Stimulated activated CD8-positive, alpha-beta memory T cell treated with anti-CD3 and anti-CD28 coated beads, Interleukin-15, amount 100 ng/mL, for 4 hours (primary cell): ENCODE measurements at places on chromosomes 2 and 18.

- no peak for DNase-seq
These were observed 32.5 kb downstream of the FAM228A start for GRCh38 chr2:24207359-24207758.

- no peak for DNase-seq
These were observed 28.9 kb upstream of the MTX2 start for GRCh38 chr2:176240301-176240700.

- DNase-seq = no peak
These were observed 3.7 kb downstream of the GPR35 start for GRCh38 chr2:240628808-240629618.

GRCh38 chr2:105427485-105427884, 28.6 kb upstream of the FHL2 start:
- DNase-seq = no peak

- no peak for DNase-seq
These were observed 42.1 kb upstream of the ERMN start for GRCh38 chr2:157367704-157368103.

DNA sequence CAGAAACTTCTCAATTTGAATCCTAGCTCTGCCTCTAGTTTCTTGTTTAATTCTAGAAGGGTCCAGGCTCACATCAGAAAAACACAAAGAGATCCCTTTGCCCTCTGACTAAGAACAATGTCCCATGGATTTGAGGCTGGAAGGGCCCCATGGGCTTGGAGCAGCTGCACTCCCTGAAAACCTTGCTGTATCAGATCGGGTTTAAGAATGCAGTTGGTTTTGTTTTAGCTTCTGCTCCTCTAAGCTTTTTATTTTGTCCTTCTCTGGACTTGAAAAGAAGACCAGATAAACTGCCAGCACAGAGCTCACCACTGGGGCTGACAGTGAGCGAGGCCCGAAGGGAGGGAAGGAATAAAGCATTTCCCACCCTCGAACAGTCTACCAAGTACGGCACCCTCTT, 69.2 kb upstream of the WIPF1 start:
- no peak for DNase-seq

DNA sequence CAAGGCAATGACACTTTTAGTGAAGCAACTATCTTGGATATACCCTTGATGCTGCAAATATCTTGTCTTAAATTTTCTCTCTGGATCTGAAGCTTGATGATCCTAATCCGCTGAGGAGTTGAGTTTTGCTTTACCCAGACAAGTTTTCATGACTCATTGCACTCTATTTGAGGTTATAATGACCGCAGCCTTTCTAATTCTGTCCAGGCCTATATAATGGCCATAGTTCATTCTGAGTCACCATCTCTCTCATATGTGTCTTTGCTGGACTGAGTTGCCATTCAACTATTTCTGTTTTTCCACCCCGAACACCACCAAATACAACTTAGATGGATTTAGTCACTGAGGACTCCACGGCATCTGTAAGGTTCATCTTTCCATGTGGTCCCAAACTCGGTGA, 802.1 kb upstream of the FAM98A start:
- DNase-seq = no peak

DNA sequence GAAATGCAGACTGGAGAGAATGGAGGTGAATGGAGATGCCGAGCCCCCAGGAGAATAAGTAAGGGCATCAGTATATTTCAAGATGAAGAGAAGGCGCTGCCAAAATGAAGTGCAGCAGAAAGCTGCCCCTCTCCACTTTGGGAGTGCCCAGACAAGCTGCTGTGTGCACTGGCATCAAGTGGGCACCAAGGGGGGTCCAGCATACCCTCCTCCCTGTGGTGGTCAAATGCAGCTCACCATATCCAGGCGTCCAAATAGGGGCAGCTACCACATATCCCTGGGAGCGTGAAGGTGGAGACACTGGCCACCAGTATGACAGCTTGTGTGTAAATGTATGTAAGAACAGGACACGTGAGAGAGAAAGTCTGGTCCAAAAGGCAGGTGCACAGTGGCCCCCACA, 236.6 kb downstream of the KLHL29 start:
- no peak for DNase-seq

DNA sequence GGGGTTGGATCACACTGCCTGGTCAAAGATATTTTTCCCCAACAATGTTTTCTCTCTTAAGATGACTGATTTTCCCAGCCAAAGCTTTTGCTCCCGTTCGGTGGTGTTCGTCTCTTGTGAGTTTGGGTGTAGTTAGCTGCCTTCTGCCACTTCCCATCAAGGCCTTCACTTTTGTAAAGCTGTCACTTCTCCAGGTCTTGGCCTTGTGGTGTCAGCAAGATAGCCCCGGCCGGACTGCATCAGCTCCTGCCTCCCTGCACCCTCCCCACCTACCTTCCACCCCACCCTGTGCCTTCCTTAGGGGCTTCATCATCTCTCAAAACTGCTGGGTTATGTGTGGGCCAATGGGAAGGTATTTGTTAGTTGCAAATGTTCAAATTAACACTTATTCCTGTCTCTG, 228.9 kb downstream of the BCL11A start:
- no peak for DNase-seq

GRCh38 chr2:121409966-121410365, 120.7 kb upstream of the RNU4ATAC start:
- DNase-seq = no peak

DNA sequence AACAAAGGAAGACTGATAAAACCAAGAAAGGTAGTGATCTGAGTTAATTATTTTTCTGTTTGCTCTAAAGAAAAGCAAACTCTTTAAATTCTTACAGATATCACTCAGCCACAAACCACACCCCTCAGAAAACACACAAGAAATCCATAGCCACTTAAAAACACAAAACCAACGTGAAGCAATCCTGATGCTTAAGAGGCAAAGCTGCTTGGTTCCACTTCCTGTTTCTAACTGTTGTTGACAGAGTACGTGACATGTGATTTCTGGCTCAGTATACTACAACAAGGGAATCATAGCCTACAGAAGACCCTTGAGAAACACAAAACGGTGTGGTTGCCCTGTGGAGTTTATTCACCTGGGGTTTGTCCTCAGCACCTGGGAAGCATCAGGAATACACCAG, 240.9 kb upstream of the APCDD1 start:
- DNase-seq = no peak

GRCh38 chr2:148028781-148029180, 7.9 kb downstream of the MBD5 start:
- no peak for DNase-seq

DNA sequence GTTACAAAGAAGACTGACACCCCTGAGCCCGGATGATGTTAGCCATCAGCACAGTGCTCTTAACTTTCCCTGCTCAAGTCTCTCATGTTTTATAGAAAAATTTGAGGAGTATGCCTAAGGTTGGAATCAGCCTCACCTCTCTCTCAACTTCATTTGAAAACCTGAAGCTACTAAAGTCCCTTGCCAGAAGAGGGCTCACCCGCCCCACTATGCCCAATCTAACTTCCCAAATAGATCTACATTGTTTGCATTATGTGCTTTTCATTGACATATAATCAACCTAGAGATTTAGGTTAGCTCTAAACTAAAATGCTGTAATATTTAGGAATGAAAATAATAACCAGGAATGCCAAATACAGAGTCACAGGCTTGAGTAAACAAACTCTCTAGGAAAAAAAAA, 305.4 kb downstream of the NCKAP5 start:
- DNase-seq = no peak

DNA sequence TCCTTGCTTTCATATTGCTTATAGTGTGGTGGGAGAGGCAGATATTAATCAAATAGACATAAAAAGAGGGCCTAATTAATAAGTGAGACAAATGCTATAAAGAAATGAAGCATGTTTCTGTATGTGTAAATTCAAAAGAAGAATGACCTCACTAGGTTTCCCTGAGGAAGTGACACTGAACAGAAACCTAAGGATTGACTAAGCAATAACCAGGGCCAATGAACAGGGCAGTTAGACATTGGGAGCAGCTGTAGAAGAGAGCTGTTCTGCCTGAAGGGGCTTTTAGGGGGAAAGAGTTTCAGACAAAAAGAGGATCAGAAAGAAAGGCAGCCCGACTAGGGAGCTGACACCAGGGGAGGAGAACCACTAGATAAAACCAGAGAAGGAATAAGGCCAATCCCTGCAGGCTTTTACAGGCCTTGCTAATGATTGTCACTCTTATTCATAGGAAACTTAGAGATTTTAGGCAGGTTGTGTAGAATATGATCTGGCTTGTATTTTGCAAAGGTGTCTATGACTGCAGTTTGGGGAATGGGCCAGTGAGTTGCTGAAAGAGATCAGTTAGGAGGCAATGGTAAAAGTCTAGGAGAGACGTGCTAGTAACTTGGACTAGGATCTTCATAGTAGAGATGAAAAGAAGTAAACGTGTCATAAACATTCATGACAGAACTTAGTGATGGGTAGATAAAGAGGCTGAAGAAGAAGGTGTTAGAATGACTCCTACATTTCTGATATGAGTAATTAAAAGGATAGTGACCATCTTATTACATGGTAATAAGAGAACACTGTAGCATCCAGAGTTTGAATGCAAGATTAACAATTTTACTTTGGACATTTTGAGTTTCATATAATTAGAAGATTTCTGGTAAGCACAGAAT, 26.8 kb upstream of the NABP1 start:
- DNase-seq = no peak

DNA sequence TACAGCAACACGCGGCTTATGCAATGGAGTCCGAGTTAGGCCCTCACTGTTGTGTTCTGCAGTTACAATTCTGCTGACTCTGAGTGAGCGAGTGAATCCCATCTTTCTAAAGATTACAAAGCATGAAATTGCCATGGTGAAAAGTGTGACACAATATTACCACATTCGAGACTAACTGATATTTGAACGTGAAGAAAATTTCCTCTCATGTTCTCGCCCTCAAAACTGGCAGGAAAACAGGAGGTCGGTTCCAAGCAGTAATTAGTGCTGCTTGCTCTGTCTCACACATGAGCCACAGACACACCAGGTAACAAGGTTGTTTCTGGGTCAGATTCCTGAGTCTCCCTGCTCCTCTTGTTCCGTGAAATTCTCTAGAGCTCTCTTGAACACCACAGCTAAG, 93.7 kb upstream of the RIOK3 start:
- no peak for DNase-seq

DNA sequence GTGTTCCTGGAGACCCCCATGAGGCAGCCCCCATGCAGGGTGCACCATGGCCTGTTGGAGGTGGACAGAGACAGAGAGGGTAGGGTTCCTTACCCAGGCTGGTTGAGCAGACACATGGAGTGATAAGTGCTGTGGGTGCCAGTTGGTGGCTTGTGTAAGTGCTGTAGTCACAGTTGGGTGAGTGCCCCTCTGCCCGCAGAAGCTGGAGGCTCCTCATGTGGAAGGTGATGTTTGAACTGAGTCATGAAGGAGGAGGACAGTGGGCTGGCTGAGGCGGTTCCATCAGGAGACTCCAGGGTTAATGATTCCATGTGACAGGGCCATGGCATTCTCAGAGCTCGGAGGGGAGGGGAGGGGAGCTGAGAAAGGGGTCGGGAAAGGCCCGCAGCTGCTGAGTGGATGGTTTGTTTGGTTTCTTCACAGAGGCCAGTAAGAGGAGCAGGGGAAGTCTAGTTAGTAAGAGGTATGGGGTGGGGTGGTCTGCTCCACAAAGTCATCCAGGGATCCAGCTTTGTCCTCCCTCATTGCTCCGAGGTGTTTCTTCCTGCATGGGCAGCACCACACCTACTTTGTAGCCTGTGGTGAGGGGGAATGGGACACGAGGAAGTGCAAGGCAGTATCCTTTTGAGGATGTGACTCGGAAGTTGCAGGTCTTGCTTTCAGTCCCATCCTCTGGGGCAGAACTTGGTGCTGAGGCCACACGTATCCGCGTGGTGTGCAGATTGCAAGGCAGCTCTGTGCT, 13.6 kb downstream of the IMPA2 start:
- no peak for DNase-seq

- DNase-seq = no peak
These were observed 20.6 kb upstream of the LOXHD1 start for GRCh38 chr18:46677611-46678010.

- DNase-seq = no peak
These were observed 119.5 kb downstream of the POLE4 start for GRCh38 chr2:75077909-75078308.

GRCh38 chr18:74367905-74368304, 52.3 kb downstream of the C18orf63 start:
- DNase-seq = no peak

- no peak for DNase-seq
These were observed 207.2 kb downstream of the ZBTB7C start for GRCh38 chr18:48202006-48202348.

GRCh38 chr18:48979944-48980890, 29.5 kb upstream of the SMAD7 start:
- DNase-seq = no peak

GRCh38 chr2:128731994-128732650, 413.5 kb upstream of the HS6ST1 start:
- no peak for DNase-seq

GRCh38 chr18:65523461-65523860, 227.4 kb upstream of the CDH7 start:
- DNase-seq = no peak

- DNase-seq = no peak
These were observed 38.7 kb upstream of the UXS1 start for GRCh38 chr2:106232638-106233349.

GRCh38 chr18:60894254-60894945, 438.8 kb upstream of the CDH20 start:
- DNase-seq = no peak

DNA sequence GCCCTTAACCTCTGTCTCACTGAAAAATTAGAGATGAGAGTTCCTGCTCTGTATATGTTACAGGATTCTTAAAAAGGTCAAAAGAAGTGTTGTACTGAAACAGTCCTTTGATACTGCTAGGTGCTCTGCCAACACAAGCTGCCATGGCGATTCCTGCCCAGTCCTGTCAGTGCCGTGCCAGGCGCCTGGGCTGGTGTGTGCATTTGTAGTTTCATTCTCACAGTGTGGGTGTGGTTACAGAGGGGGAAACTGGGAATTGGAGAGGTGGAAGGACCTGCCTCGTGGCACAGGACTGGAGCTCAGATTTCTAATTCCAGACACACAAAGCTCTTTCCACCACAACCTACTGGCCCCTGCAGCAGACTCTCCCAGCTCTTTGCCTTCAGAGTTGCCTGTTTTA, 122.3 kb upstream of the RAB6C start:
- no peak for DNase-seq

- no peak for DNase-seq
These were observed 147.5 kb downstream of the METTL4 start for GRCh38 chr18:2423761-2424160.

GRCh38 chr18:63511285-63511684, 30.9 kb upstream of the SERPINB12 start:
- no peak for DNase-seq
